Stimulated activated CD4-positive, alpha-beta T cell treated with anti-CD3 and anti-CD28 coated beads, Interleukin-15, amount 100 ng/mL, for 1 hour (primary cell): ENCODE measurements at places on chromosomes 6 and 20.

DNA sequence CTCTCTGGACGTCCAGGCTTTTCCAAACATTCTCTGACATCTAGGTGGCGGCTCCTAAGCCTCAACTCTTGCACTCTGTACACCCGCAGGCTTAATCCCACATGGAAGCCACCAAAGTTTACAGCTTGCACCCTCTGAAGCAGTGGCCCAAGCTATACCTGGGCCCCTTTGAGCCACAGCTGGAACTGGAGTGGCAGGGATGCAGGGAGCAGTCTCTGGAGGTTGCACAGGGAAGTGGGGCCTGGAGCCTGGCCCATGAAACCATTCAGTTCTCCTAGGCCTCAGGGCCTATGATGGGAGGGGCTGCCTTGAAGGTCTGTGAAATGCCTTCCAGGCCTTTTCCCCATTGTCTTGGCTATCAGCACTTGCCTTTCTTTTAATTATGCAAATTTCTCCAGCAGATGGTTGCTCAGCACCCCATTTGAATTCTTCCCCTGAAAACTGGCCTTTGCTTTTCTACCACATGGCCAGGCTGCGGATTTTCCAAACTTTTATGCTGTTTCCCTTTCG is 64.9 kb downstream of the IRF4 start:
- DNase-seq: no peak

- DNase-seq: no peak
Observed at GRCh38 chr6:118768904-118769325, 117.5 kb upstream of the CEP85L start.

- no peak for DNase-seq
Observed at GRCh38 chr6:135941275-135942025, 89.9 kb downstream of the PDE7B start.

DNA sequence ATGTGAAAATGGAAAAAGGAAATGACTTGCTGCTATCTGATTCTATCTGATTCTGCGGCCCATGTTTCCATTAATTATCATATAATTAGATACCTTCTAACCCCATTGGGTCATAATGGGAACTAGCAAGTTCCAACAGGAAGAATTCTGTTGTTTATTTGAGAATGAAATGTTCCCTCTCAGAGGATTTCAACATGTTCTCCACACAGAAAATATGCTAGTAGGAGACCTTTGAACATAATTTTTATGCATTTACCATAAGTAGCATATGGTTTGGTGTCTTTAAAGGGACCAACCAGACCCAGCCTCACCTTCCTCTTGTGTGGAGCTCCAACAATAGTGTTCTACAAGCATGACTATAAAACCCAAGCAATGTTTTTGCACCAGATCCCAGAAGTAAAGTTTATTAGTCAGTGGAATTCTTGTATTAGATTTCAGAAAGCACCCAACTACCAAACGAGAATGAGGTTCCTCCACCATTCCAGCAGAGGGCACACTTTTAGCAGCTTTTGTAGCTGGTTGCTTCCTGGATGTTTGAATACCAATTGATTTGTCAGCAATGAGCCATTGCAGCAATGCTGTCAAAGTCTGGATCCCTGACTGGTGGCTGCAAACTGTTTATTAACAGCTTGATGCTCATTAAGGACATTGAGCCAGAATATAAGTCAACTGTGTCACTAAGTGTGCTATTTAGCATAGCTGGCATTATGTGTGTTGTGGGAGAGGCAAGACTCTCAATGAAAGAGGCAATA is 143.6 kb upstream of the GJE1 start:
- DNase-seq: no peak

DNA sequence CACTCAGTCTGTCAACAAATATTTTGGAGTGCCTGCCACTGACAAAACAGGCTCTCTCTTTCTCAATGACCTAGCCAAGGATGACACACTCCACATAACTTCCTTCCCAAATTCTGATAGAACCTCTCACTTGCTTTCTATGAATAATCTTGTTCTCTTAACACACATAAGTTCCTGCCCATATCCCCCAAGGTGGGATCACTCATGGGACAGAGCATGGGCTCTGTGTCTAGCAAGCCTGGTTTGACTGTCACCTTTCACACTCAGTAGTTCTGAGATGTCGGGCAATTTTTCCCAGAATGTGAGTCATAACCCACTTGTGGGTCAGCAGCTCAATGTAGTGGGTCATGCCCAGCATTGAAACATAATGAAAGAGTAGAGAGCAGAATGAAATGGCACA is 78.1 kb downstream of the LRFN2 start:
- no peak for DNase-seq

DNA sequence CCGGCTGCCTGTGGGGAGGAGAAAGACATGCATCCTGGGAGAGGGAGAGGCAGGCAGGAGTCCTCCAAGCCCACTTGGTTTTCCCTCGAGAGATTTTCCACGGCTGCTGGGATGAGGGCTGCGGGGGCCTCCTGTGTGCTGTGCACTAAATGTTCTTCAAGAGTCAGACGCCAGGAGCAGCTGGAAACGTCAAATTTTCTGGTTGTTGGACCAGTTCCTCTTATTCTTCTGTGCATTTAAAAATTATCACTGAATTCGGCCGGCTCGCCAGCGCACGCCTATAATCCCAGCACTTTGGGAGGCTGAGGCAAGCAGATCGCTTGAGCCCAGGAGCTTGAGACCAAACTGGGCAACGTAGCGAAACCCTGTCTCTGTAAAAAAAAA is 32.8 kb upstream of the NTSR1 start:
- DNase-seq: no peak

DNA sequence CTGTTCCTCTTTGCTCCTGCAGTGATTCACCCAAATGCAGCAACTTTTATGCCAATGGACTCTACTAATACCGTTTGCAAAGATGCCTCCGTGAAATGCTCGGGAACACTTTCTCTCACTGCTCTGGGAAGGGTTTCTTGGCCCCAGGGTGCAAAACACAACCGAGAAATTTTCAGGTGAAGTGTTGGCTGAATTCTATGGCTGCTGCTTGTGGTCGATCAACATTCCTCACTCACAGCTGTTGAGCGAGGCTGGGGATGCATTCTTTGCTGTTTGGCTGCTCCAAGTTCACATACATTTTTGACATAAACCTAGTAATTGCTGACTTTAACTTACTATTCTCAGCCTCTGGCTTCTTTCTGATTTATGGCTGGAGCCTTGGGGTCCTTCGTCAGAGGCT is 342.0 kb upstream of the CHD6 start:
- no peak for DNase-seq

DNA sequence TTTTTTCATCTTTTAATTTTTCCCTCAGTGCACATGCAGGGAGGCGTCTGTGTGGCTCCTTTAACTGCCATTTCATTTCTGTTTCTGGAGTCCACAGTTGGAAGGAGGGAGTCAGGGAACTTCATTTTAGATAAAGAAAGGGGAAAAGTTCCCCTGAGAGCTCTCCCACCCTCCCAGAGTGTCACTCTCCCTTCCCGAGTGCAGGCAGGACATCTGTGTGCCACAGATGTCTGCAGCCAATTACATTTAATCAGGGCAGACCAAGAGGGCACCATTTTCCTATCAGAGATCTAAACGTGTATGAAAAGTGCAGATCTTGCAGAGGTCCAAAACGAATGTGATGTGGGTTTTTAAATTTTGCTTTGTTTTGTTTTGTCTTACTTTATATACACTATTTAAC is 96.6 kb downstream of the PXDC1 start:
- DNase-seq: no peak

- DNase-seq: no peak
Observed at GRCh38 chr6:98747273-98747672, 87.1 kb upstream of the POU3F2 start.

DNA sequence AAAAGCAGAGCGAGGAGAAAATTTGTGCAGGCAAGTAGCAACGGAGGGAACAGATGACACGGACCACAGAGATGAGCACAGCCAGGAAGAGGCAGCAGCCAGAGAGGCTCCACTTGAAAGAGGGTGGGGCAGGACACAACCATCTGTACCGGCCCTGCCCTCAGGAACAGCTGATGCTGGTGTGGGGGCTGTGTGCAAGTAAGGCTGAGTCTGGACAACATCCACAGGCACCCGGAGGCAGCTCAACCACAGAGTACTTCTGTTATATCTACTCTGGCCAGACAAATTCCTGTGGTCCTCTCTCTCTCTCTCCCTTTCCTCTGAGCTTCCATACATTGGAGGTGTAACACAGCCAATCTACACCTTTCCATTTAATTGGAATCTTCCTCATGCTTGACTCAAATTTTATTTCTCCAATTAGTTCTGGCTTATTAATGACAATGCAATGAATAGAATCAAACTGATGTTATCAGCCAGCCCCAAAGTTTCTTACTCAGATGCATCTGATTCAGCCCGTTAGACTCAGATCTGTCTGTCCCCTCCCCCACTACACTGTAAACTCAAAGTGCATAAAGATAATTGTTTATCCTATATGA is 24.9 kb downstream of the KIF13A start:
- DNase-seq: no peak

DNA sequence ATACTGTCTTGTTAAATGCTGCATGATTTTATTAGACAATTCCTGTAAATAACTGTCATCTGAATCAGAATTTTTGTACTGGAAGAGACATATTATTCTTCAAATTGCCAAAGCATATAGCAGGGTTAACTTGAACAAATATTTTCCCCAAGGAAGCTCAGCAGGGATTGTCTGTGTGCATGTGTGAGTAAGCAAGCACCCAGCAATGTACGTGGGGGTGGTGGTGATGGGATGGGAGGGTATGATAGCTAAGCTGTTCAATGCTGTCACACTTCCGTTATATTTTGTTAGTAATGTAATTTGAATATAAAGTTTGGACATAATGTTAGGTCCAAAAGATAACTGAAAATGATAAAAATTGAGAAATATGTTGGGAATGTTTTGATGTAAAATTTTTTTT is 118.1 kb downstream of the MYB start:
- no peak for DNase-seq

DNA sequence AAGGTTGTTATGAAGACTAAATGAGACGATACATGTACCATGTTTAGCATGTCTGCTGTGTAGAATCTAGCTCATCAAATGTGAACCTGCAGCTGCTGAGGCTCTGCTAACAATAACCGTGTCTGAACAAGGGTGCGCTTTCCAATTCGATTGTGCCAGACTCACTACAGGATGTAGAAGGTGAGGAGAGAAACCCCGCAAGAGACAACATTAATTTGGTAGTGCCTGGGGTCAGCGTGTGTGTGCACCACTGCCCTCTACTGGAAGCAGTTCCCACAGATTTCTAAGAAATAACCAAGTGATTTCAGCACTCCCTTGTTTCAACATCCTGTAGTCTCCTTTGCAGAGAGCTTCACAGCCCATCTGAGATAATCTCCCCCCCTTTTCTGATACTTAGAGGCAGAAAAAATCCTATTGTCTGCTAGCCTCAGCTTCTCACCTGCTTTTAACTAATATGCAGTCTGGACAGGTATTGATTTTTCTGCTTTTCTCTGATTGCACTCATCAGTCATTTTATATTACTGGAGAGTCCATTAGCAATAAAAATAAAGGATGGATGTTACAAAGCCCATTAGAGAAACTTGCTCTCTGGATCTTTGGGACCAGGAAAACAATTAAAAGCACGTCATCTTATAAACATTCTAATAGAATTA is 96.7 kb upstream of the BACH2 start:
- DNase-seq: peak; percentile 38

GRCh38 chr6:150698391-150698790 is 98.7 kb downstream of the PLEKHG1 start:
- DNase-seq: no peak

GRCh38 chr20:54711071-54711470 is 235.7 kb downstream of the DOK5 start:
- no peak for DNase-seq

DNA sequence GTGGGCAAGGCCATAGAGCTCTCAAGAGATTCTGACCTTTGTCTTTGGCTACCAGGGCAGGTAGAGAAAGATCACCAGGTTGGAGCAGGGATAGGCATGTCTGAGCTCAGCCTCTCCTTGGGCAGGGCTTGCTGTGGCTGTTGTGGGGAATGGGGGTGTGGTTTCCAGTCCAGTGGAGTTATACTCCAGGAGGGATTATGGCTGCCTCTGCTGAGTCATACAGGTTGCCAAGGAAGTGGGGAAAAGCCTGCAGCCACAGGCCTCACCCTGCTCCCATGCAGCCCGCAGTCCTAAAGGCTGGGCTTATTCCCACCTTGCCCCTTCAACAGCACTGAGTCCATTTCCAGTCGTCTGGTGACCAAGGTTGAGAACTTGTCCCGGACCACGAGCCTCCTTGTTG is 21.9 kb downstream of the MEP1A start:
- DNase-seq: no peak

- DNase-seq: no peak
Observed at GRCh38 chr6:82144852-82145340, 102.6 kb downstream of the IBTK start.

DNA sequence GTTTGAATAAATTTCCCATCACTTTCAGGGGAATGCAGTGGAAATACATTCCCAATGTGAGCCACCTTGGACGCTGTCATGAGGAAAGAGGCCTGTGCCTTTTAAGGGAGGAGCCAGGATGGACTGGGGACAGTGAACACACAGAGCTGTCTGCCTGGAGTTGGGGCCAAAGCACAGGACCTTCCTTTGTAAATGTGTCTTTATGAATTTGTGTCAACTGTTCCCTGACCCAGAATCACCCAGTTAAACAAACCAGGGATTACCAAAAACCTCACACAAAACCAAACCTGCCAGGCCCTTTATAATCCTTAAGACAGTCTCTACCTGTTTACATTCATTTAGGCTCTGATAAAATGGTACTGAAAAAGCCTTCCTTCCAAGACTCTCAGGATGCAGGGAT is 513.7 kb downstream of the MAFB start:
- DNase-seq: no peak

DNA sequence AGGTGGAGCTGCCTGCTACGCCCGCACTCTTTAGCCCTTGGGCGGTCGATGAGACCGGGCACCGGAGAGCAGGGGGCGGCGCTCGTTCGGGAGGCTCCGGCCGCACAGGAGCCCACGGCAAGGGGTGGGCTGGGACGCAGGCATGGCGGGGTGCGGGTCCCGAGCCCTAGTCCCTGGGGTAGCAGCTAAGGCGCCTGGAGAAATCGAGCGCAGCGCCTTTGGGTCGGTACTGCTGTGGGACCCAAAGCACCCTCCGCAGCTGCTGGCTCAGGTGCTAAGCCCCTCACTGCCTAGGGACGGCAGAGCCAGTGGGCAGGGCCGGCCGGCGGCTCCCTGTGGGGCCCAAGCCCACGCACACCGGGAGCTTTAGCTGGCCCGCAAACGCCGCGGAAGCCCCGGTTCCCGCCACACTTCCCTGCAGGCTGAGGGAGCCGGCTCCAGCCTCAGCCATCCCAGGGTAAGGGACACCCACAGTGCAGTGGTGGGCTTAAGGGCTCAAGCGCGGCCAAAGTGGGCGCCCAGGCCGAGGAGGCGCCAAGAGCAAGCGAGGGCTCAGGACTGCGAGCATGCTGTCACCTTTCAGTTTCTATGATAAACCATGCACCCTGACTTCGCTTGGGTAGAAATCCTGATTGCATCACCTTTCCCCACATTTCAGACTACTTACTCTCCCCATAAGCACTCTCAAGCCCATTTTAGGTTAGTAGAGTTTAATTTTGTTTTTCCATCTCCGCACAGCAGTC is 52.0 kb downstream of the MYLIP start:
- DNase-seq: no peak

GRCh38 chr6:79031821-79032590 is 46.0 kb downstream of the PHIP start:
- no peak for DNase-seq
